ENCODE measurements at places on chromosomes 5 and 9.

GRCh38 chr9:35690614-35691333 is 1.0 kb upstream of the TPM2 start:
- peak; percentile 31 for DNase-seq

- no peak for DNase-seq
These were observed 26.6 kb upstream of the OBP2B start for GRCh38 chr9:133235549-133236222.

DNA sequence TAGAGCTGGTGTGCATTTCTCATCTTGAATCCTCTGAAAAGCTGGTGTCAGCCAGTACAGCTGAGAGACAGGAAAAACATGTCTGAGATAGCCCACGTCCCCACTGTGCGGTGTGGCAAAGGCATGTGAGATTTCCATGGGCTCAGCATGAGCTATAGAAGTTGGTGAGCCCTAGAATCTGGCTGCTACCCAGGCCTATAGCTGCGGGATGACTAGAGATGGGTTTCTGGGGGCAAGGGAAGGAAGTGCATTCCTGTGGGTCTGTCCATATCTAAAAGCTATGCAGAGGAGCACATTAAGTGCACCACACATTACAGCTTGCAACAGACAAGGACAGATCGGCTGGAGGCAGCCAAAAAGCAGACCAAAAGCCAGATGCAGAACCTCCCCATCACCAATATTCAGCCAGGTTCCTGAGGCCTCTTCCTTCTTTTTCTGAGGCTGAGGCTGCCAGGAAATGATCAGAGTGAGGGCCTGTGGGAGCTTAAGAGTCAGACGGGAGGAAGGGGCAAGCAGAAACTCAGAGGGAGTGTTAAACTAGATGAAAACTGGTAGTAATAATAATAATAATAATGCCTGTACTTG is 55.8 kb upstream of the RANBP3L start:
- no peak for DNase-seq

GRCh38 chr5:90191352-90192045 is 218.1 kb downstream of the CETN3 start:
- DNase-seq, result no peak

DNA sequence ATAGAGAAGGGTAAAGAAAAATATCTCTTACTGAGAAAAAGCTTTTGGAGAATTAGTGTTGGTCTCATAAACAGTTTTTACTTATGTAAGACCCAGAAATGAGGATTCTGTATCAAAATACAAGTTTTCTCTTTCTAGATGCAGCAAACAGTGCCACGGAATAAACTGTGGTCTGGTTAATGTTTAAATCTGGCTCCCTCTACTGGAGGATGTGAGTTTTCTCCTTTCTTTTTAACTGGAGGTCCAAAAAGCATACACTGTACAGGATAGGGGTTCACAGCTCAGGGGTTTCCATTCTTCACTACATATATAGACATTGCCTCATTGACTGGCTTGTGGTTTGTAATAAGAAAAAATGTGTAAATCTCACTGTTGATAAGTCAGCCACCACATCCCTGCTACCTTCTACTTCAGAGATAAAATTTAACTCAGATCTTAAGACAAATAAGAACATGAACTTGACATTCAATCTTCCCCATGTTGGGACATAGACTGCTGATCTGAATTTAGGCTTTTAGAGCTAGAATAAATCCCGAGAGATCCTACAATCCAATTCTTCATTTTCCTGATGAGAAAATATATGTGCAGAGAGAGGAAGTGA is 98.9 kb downstream of the CFAP95 start:
- no peak for DNase-seq

- no peak for DNase-seq
These were observed 35.5 kb downstream of the FBXO10 start for GRCh38 chr9:37540634-37541033.

DNA sequence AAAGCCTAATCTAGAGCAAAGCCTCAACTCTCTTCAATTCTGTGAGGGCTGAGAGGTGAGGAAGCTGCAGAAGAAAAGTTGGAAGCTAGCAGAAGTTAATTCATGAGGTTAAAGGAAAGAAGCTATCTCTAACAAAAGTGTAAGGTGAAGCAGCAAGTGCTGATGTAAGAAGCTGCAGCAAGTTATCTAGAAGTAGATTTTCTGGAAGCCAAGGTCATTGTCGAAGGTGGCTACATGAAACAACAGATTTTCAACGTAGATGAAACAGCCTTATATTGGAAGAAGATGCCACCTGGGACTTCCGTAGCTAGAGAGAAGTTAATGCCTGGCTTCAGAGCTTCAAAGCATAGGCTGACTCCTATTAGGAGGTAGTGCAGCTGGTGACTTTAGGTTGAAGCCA is 42.0 kb downstream of the SREK1 start:
- no peak for DNase-seq

DNA sequence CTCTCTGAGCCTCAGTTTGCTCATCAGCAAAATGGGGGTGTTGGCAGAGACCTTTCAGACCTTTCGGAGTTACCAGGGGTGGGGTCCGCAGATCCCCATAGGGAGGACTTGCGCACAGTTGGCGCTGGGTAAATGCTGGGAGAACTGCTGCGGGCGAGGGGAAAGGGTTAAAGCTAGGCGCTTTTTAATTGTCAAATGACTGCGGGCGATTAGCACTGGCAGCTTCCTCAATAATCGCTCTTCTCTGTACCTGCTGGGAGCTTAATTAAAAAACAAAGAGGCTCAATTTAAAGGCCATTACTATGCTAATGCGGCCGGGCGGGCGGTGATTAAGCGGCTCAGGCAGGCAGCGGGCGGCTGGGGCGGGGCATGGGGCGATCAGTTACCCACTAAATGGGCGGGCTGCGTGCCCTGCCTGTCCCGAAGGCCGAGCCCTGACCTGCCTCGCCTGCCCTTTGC is 63.0 kb downstream of the LMX1B start:
- no peak for DNase-seq

GRCh38 chr5:10376544-10376943 is 23.0 kb downstream of the MARCHF6 start:
- DNase-seq, result no peak

DNA sequence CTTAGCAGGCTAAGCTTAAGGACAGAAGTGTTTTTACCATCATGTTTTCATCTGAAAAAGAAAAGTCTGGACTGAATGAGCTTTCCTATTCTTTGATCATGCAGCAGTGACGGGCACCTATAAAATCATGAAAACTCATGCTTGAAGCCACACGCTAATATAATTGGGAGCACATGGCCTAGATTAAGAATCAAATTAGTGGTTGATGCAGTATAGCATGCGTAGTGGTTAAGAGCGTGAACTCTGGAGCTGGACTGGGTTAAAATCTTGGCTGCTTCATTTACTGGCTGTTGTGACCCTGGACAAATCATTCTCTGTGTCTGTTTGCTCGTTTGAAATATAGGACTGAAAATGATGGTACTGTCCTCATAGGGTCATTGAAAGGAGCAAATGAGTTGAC is 49.9 kb upstream of the IL13 start:
- no peak for DNase-seq

GRCh38 chr5:123949043-123949804 is 437.2 kb downstream of the CSNK1G3 start:
- DNase-seq, result no peak

DNA sequence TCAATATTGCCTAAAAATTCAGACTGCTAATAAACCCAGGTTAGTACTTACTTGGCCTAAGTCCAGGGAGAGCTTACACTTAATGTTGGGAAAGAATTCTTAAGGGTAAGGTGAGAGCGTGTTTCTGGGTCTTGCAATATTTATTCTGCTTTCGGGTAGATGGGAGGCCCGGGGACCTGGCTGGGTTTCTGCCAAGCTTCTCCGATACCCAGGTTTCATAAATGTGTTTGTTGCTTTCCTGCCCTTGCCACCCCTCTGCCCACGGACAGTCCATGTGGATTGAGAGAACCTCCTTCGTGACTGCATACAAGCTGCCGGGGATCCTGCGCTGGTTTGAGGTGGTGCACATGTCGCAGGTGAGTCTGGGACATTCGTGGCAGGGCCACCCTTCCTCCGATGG is 48.4 kb upstream of the FOXI1 start:
- DNase-seq, result no peak

DNA sequence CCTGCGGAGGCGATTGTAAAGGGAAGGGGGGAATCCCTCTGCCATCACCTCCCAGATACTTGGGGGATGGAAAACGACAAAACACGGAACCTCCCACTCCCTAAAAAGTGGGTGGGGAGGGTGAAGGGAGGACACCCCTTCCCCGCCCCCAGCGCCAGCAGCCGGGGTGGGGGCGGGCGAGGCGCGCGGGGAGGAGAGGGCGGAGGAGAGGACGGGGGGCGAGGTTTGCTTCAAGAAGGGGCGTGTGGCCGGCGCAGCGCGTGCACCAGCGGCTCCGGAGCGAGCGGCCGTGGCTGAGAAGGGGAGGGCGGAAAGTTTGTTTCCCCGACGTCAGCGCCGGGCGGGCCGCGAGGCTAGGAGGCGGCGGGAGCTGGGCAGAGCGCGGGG is at the start of gene PRRX2:
TSS of gene PRRX2 (plus strand) at position 259 of the 387 bp plus-strand sequence. CDS start 221 bp downstream, outside the sequence.
- DNase-seq, result peak; percentile 33

DNA sequence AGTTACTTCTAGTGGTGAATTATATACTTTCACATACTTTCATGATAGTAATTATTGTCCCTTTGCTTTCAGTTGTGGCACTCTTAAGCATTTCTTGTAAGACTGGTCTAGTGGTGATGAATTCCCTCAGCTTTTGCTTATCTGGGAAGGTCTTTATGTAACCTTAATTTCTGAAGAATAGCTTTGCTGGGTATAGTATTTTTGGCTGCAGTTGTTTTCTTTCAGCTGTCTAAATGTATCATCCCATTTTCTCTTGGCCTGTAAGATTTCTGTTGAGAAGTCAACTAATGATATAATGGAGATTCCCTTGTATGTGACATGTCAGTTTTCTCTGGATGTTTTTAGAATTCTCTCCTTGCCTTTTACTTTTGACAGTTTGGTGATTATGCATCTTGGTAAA is 41.0 kb downstream of the TMEM38B start:
- DNase-seq, result no peak

- no peak for DNase-seq
These were observed 6.5 kb upstream of the PDZD2 start for GRCh38 chr5:31632460-31632859.

GRCh38 chr9:70257991-70258691 is 637 bp upstream of the SMC5 start:
- peak; percentile 79 for DNase-seq

DNA sequence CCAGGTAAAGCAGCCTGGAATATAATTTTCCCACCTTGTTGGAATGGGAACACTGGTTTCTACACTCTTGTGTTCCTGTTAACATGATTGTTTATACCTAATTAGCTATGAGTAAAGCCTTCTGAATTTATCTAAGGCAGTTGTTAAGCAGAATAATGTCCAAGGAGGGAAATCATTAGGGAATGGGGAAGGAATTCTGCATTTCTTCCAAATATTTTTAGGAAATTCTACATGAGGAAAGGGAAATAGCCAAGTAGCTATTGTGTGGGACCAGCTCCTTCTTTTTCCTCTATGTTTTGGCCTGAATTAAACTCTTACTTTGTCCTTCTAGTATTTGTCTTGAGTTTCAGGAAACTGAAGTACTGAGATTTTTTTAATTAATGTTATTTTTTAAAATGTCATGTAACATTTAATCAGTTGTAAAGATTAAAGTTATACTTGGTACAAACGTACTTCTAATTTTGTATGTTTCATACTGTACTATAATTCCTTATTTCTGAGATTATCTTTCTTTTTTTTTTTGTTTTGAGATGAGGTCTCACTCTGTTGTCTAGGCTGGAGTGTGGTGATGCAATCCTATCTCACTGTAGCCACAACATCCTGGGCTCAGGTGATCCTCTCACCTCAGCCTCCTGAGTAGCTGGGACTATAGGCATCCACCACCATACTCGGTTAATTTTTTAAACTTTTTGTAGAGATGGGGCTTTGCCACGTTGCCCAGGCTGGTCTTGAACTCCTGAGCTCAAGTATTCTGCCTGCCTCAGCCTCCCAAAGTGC is 28.5 kb downstream of the ANKDD1B start:
- DNase-seq, result peak; percentile 37

DNA sequence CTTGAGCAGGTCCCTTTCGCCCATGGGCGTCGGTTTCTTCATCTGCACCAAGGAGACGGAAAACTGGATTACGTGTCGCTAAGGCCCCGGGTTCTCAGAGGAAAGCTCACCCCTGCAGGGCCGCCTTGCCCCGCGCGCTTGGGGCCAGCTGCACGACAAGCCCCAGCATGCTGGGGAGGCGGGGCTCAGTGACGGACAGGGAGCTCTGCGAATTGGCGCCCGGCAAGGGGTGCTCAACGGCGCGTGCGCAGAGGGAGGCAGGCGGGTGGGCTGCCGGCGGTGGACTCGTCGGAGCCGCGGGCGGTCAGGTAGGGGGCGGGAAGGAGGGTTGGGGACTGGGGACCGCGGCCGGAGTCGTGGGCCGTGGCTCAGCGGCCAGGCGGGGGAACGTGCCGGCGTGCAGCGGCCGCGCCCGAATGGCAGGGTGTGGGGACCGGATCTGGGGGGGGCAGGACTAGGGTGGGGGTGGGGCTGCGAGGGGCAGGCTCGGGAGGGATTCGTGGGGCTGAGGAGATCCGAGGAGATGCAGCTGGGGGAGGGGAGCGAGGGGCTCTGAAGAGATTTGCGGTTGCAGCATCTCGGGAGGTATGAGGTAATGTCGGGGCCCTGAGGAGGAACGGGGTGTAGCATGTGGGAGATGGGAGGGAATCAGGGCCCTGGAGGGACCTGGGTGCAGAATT is at the start of gene TRIM32:
TSS of gene TRIM32 (plus strand) at position 232 of the 680 bp plus-strand sequence. CDS start 10,438 bp downstream, outside the sequence.
- peak; percentile 82 for DNase-seq

DNA sequence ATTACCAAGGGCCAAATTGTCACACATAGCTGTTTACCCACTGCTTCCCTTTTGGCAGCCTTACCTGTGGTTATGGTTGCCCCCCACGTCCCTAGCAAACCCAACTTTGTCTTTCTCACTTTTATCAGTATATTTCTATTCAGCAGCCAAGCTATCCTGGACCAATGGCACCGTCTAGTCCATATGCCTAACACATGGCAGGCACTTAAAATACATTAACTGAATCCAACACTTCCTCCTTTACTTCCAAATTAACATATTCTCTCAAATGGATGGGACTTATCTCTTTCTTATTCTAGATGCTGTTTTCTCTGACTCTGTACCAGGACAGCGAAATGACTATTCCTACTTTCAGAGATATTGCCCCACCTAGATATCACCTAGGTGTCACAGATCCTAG is 50.9 kb upstream of the SLC44A1 start:
- DNase-seq, result no peak

DNA sequence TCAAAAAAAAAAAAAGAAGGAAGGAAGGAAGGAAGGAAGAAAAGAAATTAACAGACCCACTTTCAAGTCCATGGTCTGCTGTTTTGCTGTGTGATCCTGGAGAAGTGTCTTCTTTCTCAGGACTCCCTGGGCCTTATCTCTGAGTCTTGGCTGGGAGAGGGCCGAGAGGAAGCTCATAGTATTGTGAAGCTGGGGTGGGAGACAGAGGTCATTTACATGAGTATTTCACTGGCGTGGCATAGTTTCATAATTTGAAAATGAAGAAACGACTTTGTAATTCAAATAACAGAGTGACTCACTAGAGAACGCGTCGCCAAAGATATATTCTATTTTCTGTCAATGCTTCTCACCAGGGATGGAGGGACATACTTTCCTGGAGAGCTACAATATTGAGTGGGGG is 2.4 kb upstream of the C9orf50 start:
- no peak for DNase-seq
